ENCODE measurements at places on chromosomes 3 and 15. TPM values are rescaled to one million over a fixed set of nuclear protein-coding genes. Genes with fewer than 3 reads are reported as not detected.

Gene ANKRD34C
- total RNA-seq: not detected

Gene REC114
- total RNA-seq: not detected

Gene TRH
- under 0.01 TPM for total RNA-seq

Gene DNAH1
- total RNA-seq: 8.7 TPM

Measured in osteoblast (primary cell).